H9 (cell line): ENCODE measurements at places on chromosomes 11 and 22. TPM values are rescaled to one million over a fixed set of nuclear protein-coding genes. Genes with fewer than 3 reads are reported as not detected.

DNA sequence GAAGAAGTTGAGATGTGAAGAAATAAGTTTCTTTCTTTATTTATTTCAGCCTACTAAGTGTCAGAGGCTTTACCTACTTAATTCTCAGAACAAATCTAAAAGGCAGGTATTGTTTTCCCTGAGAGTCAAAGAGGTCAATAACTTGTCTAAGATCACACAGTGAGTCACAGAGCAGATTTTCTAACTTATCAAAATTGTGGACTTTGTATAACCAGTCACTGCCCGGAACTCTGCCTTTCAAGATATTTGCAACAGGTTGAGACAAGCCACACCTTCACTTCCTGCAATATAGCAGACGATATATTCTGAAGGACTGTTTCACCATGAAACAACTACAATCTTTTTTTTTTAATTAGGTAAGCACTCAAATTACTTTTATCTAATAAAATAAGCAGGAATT lies 10.5 kb upstream of the MMP3 start:
- no peak overlapping the region for H3K27ac ChIP-seq
- H3K27me3 ChIP-seq, result no peaks in the 10 kb centered on the region
- no peak overlapping the region for H3K4me3 ChIP-seq
- no peaks in the 10 kb centered on the region for H3K4me1 ChIP-seq
- H3K36me3 ChIP-seq, result no peaks in the 10 kb centered on the region

GRCh38 chr22:31398231-31398630 lies 1.2 kb upstream of the DRG1 start:
- no peak for DNase-seq
- no peak overlapping the region for H3K27ac ChIP-seq
- no peaks in the 10 kb centered on the region for H3K4me1 ChIP-seq
- no peaks in the 10 kb centered on the region for H3K27me3 ChIP-seq
- peaks cover 11% of the 10 kb centered on the region for H3K36me3 ChIP-seq

GRCh38 chr11:125314276-125315078 lies 149.9 kb downstream of the PKNOX2 start:
- no peaks in the 10 kb centered on the region; the same call in 1 of the 2 replicates for H3K27me3 ChIP-seq
- no peak for DNase-seq
- H3K27ac ChIP-seq, result no peak overlapping the region
- peaks cover 3% of the 10 kb centered on the region; the same call in 1 of the 2 replicates for H3K4me1 ChIP-seq

CHCHD10 gene
- total RNA-seq, result 47.5 and 53.7 TPM in 2 replicates

DNA sequence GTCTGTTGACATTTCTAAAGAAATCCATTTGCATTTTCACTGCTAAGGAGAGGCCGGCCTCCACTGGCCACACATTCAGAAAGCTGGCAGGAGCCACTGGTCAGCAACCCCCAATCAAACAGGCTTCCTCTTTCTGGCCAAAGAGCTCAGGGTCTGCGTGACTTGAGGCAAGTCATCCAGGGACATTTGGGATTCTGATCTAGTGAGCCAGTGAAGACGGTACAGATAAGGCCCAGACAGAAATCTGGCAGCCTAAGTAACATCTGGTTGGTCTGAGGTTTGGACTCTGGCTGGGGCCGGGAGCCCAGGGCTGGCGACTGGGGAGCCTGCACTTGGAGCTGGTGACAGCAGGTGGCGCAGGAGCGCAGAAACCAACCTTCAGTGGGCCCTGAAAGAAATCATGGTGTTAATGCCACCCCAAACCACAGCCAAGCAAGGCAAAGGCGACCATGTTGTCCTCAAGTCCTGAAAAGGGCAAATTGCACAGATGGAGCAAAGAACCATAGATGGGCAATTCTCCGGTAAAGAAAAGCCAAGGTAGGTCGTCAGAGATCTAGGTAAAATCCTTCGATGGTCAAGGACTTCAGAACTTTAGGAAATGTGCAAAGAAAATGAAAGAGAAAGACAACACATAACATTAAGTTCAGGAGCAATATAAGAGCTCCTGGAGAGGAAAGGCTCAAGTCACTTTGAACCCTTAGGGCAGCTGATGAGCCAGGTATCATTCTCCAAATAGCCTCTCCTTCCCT lies 99.4 kb upstream of the BLID start:
- no peak overlapping the region for H3K4me3 ChIP-seq
- no peak overlapping the region for H3K27ac ChIP-seq
- H3K4me1 ChIP-seq, result peaks cover 2% of the 10 kb centered on the region; the same call in 1 of the 2 replicates
- no peaks in the 10 kb centered on the region for H3K36me3 ChIP-seq
- peak; percentile 84 for DNase-seq

SLC22A9 gene
- not detected in 2 replicates for total RNA-seq

ART1 gene
- not detected in 2 replicates for total RNA-seq

- H3K27me3 ChIP-seq, result no peaks in the 10 kb centered on the region
- no peak overlapping the region for H3K27ac ChIP-seq
- H3K4me3 ChIP-seq, result no peak overlapping the region
- peak; percentile 18 for DNase-seq
- H3K36me3 ChIP-seq, result peaks cover 9% of the 10 kb centered on the region
Observed at GRCh38 chr11:64800303-64801157, 2.5 kb downstream of the MAP4K2 start.

DNA sequence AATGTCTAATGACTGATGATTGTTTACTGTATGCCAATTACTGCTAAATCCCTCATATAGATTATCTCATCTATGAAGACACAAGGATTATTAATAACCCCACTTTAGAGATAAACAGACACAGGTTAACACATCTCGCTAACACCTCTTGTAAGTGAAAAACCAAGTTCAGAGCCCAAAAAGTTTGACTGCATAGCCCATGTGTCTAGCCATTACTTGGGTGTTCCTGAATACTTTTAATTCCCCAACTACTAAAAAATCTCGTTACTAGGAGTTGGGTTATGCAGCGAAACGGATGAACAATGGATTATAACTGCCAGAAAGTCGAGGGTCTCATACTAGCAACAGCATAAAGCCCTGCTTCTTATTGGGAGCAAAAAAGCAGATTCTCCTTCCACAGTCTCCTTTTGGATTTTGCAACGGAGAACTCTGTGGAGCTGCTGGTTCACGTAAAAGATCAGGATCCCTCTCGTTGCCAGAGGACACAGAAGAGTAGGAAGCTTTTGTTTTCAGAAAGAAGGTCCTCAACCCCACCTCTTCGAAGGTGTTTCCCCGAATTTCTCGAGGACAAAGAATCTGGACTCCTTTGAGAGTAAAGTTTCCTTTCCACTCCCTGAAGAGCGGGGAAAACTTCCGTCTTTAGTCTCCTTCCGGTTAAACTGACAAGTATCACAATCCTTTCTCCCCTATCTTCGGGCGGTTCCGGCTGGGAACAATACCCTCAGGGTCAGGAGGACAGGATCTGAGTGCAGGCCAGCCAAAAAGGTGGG lies 979 bp downstream of the ZBED5 start:
- no peaks in the 10 kb centered on the region for H3K27me3 ChIP-seq
- peaks cover 39% of the 10 kb centered on the region for H3K36me3 ChIP-seq
- no peaks in the 10 kb centered on the region for H3K4me1 ChIP-seq
- DNase-seq, result no peak
- peak overlapping the region; percentile 100 for H3K4me3 ChIP-seq

DNA sequence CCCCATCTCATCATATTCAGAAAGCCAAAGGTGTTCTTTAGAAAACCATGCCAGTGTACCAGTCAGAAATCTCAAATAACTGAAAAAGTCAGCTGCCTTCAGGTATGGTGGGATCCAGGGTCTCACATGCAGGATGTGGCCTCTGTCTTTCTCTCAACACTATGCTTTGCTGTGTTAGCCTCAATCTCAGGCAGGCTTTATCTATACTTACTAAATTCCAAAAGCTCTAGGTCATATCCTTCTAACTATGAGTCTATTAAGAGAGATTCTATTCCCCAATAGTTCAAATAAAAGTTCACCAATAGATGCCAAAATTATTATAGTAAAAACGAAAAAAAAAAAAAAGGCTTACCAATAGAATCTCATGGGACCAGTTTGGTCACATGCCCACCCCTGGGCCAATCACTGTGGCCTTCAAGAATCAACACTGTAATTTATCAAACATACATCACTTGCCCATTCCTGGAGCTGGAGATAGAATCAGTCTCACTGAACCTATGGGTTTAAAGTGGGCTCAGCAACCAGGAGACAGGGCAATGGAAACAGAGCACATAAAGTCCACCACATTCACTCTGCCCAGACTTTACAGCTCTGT lies 38.0 kb upstream of the APLNR start:
- no peaks in the 10 kb centered on the region; the same call in 2 of the 3 replicates for H3K36me3 ChIP-seq
- no peak overlapping the region for H3K27ac ChIP-seq
- H3K4me3 ChIP-seq, result no peak overlapping the region
- no peak for DNase-seq

- no peak overlapping the region for H3K4me3 ChIP-seq
- H3K27ac ChIP-seq, result no peak overlapping the region
- no peaks in the 10 kb centered on the region for H3K36me3 ChIP-seq
- H3K27me3 ChIP-seq, result no peaks in the 10 kb centered on the region
- DNase-seq, result no peak
- H3K4me1 ChIP-seq, result no peaks in the 10 kb centered on the region
Observed at GRCh38 chr22:32574958-32575910, 100.6 kb downstream of the FBXO7 start.

RNF215 gene
- total RNA-seq, result 22.6 and 24.5 TPM in 2 replicates

UBQLNL gene
- not detected in 2 replicates for total RNA-seq

DNA sequence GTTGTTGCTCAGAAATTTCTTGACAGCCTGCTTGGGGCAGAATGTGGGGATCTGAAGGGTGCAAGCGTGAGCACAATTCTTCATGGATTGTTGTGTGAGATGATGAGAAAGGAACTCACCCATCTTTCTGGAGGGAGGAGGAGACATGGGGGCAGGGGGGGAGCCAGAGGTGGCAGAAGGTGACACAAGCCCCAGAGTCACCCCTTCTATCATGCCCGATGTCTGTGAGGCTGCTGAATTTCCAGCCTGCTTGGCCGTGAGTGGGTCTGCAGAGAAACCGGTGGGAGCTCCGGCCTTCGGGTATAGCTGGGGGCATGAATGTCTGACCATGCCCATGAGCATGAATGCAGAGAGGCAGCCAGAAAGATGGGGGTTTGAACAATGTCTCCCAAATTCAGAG lies 870.7 kb downstream of the TBC1D22A start:
- no peak overlapping the region for H3K4me3 ChIP-seq
- H3K27ac ChIP-seq, result no peak overlapping the region
- H3K36me3 ChIP-seq, result no peaks in the 10 kb centered on the region; the same call in 1 of the 2 replicates
- H3K4me1 ChIP-seq, result no peaks in the 10 kb centered on the region

DNA sequence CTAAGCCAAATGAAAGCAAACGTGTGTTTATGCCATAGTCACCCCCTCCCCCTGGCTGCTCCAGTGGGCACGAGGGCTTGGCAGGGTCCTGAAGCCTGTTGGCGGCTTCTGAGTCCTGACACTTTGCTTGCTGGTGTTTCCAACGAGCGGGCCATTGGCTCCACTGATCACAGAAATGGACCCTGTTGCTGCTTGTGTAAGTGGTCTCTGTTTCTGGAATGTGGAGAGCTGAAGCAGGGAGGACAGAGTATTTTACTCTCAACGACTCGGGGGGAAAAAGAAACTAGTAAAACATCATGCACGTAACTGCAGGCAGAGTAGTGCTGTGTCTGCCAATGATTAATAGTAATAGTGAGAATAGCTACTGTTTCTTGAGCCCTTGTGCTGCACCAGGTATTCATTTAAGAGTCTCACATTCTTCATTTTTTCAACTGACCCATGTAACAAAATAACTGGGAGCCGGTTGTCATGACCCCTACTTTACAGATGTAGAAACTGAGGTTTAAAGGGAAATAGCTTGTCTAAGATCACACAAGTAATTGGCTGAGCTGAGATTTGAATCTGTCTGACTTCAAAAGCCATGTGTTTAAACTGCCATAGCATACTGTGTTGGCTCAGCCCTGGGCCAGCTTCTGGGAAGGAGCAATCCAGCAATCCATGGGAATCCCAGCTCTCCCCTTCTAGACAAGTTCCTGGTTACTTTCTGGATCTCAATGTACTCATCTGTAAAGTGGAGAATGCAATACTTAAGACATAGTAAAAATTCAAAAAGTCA lies 526.7 kb downstream of the INSC start:
- no peaks in the 10 kb centered on the region for H3K27me3 ChIP-seq
- no peaks in the 10 kb centered on the region; the same call in 1 of the 2 replicates for H3K4me1 ChIP-seq
- H3K4me3 ChIP-seq, result no peak overlapping the region
- DNase-seq, result no peak
- peaks cover 3% of the 10 kb centered on the region; the same call in 1 of the 3 replicates for H3K36me3 ChIP-seq

DNA sequence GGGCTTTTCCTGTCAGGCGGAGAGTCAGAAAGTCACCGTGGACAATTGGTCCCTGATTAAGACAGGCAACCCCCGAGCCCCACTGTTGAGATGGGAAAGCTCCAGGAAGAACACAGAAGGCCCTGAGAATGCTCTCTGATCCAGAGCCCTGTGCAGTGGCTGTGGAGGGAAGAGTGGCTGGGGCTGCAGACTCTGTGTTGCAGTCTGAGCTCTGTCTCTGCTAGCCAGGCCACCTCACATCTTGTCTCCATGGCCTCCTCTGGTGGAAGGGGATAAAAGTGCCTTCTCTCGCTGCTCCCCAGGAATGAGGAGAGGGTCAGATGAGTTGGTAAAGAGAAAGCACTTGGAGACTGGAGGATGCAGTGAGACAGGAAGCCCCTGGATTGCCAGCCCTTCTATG lies 141.2 kb downstream of the CEP164 start:
- H3K36me3 ChIP-seq, result no peaks in the 10 kb centered on the region
- no peaks in the 10 kb centered on the region; the same call in 1 of the 2 replicates for H3K4me1 ChIP-seq
- no peak overlapping the region for H3K4me3 ChIP-seq
- no peak overlapping the region for H3K27ac ChIP-seq
- H3K27me3 ChIP-seq, result no peaks in the 10 kb centered on the region

DNA sequence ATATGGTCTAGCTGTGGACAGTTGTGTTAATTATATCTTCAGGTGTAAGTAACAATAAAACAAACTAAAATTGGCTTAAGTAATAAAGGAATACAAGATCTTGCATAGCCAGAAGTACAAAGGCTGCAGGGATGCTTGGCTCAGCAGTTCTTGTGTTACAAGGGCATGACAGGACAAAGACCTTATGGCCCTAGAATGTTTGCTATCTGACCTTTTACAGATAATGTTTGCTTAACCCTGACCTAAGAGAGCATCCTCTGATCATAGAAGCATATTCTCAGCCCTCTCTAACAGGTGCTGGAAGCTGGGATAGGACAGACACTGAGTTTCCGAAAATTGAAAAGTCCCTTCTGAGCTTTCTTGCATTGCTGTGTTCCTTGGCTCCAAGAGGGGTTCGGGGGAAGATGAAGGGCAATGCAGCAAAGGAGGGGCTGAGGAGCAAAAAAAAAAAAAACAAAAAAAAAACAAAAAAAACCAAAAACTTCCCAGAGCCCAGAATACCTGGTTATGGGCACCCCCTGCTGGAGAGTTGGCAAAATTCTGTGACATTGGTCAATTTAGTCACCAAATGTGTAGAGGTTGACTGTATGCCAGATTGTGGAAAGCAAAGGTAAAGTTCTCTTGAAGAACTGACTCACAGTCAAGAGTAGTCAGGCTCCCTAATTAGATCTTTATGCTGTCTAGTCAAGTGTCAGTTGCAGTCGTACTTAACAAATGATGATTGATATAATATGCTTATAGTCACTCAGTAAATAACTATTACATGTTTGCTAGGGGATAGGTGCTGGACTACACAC lies 10.4 kb upstream of the HIKESHI start:
- H3K4me3 ChIP-seq, result no peak overlapping the region
- DNase-seq, result peak; percentile 43
- H3K27me3 ChIP-seq, result no peaks in the 10 kb centered on the region
- H3K4me1 ChIP-seq, result no peaks in the 10 kb centered on the region
- H3K36me3 ChIP-seq, result no peaks in the 10 kb centered on the region
